ENCODE measurements at places on chromosomes 16 and 17.

GRCh38 chr17:28348979-28349378, 8.3 kb downstream of the POLDIP2 start:
- DNase-seq, result no peak

DNA sequence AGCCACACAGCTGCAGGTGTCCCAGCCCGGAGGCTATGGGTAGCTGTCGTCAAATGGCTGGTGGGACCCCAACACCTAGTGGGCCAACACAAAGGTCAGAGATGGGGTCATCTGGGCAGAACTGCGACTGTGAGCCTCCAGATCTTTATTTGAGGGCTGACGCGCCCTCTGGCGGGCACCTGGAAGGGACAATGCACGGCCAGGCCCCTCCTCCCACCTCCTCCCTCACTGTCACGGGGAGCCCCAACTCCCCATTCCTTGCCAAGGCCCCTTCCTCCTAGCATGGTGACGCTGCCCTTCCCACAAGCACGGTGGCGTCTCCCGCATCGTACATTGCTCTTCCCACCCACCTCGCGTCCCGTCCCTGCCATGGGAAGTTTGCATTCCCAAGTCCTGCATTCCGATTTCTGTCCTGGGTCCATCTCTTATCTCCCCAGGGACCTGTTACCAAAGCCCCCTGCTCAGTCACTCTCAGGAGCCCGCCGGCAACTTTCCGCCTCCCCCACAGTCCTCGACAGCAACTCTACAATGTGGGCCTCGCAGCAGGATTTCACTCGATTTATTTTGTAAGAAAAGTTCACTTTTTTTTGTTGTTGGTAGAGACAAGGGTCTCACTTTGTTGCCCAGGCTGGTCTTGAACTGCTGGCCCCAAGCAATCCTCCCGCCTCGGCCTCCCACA, 1.0 kb downstream of the TLE7 start:
- no peak for DNase-seq

DNA sequence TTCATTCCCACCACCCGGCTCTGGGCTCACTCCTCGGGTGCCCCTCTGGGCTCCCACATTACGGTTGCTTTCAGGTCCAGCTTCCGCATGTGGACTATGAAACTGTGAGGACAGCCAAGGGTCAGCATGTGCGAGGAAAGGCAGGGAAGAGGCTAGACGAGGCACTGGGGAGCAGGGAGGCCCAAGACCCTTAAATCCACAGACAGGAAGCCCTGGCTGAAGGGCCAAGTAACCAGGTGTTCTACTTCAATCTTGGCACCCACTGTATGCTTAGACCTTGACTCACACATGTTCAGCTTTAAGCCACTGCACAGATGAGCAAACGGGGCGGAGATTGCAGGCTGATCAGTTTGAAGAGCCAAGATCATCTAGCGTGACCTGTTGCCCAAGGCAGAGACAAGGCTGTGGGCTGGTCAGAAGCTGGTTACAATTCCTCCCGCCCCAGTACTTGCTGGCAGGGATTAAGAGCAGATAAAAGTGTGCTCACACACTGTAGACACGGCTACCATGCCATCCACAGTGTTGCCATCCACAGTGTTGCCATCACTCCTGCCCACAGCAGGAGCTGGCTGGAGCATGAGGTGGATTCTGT, at the start of gene CES4A:
CES4A (plus strand) TSS at position 393 of the 592 bp plus-strand sequence; CDS start at position 577, 184 bp downstream.
- no peak for DNase-seq

GRCh38 chr17:60082946-60083471, 4.3 kb upstream of the HEATR6 start:
- DNase-seq, result no peak

DNA sequence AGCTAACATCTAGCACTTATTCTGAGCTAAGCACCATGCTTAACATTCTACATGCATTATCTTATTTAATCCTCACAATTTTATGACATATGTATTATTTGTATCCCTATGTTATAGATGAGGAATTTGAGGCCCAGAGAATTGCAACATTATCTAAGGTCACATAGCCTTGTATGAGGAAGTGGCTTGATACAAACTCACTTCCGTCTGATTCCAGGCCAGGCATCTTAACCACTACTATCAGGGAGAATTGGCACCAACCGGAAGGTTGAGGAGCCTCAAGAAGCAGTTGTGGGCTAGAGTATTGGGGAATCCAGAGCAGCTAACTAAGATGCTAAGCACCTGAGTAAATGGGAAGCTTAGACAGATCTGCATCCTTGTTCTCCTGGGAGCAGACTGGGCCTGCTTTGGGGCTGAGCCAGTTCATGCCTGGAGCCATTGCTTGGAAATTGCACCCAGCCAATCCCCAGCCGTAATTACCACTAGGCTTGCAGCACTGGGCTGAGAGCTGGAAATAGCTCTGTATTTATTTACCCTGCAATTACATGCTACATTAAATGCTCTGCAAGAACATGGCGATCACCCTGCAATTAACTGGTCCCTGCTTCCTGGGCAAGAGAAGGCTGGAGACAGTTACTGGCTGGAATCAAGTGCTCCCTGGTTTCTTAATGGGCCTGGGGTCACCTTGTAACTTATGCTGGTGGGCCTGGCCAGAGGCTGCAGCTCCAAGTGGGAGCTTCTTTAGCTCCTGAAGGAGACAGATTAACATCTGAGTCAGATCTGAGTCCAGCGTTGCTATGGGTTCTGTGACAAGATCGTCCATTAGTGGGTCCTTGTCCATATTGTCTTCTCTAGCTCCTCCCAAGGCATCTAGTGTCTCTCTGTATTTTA, 273.1 kb upstream of the CCL2 start:
- DNase-seq, result no peak

DNA sequence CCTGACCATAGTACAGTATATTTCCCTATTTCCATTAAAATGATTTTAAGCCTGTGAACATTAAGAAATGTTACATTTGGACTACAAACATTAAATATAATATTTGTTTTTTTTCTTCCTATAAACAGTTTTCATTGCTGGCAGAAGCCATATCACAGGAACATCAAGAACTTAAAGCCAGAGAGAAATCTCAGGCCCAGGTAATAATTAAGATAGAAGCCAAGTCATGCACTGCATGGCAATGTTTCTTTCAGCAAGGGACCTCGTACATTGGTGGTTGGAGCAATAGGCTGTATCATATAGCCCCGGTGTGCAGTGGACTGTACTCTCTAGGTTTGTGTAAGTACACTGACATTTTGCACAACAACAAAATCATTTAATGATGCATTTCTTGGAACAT, 30.1 kb downstream of the CEP95 start:
- DNase-seq, result no peak

- no peak for DNase-seq
Measured at GRCh38 chr16:3149630-3150345, 15.0 kb downstream of the ZNF213 start.

DNA sequence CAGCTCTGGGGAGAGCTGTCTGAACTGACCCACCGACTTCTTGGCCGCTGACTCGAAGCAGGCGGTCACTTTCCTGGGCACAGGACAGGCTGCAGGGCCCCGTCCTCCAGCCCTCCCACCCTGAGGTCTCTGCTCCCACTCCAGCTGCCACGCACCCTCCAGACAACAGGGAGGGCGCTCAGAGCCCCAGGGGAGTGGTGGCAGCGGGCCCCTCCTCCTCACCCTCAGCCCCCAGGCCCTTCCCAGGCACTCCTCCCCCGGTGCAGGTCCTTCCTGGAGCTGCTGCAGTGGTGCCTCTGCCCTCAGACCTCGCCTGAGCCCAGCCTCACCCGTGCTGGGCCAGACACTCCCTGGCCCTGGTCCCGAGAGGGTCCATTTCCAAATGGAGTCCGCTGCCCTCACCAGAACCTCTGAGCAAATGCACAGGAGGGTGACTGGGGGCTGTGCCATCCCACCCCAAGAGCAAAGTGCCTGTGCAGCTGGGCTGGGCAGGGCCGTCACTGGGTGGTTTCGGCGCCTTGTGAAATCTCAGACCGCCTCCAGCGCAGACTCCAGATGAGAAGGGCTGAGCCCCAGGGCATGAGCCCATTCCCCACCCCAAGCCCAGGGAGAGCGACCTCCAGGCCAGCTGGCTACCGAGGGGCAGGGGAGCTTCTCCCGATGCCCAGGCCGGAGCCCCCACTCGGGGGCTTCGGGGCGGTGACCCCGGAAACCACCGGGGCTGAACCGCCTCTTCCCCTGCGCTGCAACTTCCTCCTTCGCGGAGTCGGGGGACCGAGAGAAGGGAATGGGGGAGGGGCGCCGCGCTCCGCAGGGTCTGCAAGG, 717 bp downstream of the CYBA start:
- no peak for DNase-seq

DNA sequence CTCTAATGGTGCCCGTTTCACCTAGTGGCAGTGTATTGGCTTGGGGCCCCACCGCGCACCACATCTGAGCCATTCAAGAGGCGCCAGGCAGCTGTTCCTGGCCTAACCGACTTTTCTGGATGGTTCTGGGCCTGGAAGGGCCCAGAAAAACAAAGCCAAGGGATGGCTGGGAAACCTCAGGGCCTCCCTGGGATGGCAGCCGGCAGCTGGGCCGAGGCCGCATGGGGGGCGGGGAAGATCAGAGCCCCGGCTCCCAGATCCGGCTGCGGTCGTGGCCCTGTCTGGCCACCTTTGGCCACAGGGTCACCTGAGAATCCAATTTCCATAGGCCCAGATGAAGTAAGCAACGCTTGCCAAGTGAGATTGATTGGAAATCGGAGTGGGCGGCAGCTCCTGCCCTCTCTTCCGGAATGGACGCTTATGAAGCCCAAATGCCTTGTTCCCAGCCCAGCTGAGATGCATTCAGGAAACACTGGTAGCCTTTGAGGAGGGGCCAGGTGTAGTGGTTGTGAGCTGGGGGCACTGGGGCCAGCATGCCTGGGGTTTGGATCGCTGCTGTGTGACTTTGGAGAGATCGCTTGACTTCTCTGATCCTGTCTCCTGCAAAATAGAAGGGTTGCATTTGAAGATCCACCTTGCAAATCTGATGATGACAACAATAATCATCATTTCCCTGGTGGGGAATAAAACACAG, 163.8 kb upstream of the GSE1 start:
- DNase-seq, result no peak

- no peak for DNase-seq
Measured at GRCh38 chr17:75910699-75911098, 6.0 kb upstream of the MRPL38 start.

DNA sequence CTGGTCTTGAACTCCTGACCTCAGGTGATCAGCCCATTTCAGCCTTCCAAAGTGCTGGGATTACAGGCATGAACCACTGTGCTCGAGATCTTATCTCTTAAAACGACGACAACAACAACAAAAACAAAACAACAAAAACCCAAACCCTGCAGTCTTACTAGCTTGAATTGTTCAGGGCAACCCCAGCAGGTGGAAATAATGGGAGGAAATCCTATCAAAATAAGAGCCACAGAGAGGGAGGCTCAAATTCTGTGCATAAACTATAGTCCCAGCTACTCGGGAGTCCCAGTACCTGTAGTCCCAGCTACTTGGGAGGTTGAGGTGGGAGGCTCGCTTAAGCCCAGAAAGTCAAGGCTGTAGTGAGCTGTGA, 16.5 kb upstream of the ATP6V0A1 start:
- DNase-seq, result no peak

GRCh38 chr17:70871180-70871818, 702.0 kb downstream of the KCNJ2 start:
- DNase-seq, result no peak

DNA sequence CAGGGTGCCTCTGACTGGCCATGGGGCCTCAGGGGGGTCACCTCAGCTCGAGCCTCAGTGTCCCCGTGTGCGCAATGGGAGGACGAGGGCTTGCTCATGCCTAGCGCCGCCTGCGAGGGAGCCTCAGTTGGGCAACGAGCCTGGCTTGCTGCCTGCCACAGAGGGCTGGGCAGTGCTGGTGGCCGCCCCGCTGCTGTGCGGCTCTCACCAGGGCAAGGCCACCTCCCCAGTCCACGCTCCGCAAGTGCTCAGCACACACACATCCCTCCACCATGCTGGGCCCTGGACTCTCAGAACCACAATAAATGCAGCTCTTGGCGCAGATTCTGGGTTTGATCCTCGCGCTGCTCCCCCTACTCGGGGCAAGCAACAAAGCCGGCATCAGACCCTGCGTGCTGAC, 76.2 kb downstream of the ENGASE start:
- DNase-seq, result no peak

- no peak for DNase-seq
Measured at GRCh38 chr16:51854401-51854951, 692.5 kb downstream of the TOX3 start.

DNA sequence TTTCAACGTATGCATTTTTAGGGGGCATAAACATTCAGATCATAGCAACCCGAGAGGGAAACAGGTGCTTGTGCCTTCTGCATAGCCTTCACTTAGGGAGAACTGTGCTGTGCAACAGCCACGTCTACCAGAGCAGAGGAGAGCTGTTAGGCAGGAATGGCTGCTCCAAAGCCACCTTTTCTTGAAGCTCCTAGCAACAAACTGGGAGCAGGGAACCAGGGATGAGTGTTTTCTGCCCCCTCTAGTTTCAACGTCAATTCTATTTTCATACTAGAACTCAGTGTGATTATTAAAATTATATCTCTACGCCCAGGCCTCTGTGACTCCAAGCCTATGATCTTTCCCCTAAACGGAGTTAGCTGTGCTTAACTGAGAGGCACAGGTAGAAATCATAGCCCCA, 290.0 kb downstream of the HAPSTR1 start:
- DNase-seq, result no peak
